ENCODE measurements at places on chromosomes 3 and 15.

DNA sequence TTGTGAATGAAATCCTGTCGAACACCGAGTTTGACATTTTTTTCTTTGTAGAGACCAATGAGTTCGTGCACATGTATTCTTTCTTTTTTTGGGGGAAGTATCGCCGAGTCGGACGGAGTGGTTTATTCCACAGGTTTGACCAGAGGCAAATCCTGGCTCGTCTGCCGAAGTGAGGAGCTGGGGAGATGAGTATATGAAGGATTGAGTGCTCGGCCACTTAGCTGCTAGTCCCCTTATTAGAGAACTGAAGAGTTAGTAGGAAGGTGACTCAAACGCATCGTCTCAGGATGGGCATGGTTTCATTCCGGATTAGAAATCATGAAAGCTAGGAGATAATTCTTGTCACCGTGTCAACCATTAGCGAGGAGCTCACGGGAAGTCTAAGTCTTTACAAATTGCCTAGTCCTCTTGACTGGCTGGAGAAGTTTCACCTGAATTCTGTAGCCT, 154.7 kb upstream of the GOLIM4 start:
- peak; percentile 54 for DNase-seq

DNA sequence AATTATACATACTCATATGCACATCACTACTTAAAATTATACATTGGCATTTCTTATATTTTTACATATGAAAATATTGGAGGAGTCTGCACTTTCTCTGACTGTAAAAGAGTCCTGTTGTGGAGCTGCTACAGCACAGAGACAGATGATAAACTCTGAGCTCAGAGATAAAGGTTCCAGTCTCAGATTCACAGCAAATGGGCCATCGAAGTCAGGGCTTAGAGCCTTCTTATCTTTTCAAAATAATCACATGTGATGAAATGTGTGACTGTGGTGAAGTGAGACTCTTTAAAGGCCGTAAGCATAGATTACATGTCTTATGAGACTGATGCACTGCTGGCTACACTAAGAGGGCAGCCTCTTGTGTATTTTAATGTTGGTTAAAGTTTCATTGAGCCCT, 187.5 kb upstream of the SYNPR start:
- no peak for DNase-seq

GRCh38 chr3:130621824-130622223, 104.8 kb downstream of the COL6A6 start:
- no peak for DNase-seq

- no peak for DNase-seq
These were observed 58.3 kb upstream of the ARL6 start for GRCh38 chr3:97706226-97706625.

DNA sequence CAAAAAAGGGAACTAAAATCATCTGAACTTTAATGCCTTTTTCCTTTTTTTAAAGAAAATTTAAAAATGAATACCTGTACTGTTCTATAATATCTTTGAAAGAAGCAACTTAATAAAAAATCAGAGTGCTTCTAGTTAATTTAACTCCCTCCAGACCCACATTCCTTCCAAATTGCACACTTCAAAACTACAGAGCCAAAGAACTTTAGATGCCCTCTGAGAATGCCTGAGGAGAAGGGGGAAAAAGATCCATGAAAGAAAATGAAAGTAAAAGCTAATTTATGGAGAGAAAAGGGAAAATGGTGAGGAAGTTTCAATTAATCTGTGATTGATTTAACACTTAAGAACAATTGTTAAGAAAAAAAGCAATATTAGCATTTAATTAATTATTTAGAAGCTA, 1141.6 kb downstream of the IGSF11 start:
- DNase-seq = peak; percentile 23

DNA sequence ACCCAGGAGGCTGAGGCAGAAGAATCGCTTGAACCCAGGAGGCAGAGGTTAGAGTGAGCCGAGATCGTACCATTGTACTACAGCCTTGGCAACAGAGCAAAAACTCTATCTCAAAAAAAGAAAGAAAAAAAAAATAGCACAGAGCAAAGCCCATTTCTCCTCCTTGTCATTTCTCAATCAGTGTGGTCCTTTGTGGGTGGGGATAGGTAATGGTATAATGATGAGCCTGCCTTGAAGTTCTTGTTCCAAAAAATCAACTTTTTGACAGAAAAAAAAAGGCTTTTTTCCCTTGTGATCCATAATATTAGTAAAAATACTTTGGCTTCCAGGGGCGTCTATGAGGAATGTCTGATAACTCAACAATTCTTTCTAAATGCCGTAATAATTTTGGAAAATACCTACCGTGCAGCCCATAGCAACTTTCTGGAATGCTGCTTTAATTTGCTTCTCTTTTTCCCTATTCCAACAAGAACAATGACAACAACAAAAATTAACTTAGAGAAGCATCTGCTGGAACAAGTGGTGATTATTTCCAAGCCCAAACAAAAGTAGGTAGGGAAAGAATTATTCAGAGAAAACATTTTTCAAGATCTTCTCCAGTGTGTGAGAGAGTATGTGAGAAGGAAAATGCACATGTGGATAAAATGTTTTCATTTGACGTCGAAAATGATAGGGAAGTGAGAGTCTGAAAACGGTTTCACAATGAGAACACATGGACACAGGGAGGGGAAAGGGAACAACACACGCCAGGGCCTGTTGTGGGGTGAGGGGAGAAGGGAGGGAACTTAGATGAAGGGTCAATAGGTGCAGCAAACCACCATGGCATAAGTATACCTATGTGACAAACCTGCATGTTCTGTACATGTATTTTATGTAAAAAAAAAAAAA, 337.8 kb downstream of the RBMS3 start:
- no peak for DNase-seq

DNA sequence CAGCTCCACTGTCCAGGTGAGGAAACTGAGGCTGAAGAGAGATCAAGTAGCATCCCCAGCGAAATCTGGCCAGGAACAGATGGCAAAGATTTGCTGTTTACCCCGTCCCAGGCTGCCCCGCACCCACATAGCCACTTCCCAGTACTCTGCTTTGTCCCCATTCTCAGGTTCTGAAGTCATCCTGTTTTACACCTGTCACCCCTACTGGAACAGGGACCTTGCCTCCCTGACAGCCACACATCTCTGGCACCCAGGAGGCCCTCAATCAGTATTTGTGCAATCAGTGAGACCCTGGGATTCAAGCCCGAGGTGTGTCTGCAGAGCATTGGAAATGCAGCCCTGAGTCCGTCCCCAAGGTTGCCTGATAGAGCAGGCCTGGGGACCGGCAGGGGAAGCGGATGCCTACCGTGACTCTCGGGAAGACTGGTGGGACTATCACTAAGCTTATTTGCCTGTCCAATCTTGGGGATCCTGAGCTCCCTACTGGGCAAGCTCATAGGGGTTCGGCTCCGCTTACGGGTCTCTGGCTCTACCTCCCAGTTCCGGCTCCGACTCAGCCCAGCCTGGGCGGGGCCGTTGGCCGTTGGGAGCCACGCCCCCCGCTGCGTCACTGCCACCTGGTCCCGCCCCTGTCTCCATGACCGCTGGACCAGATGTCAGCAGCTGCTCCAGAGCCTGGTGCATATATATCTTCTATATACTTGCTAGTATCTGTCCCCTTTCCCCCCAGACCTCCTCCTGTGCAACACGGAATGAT, 17.5 kb upstream of the FANCD2 start:
- DNase-seq = no peak

DNA sequence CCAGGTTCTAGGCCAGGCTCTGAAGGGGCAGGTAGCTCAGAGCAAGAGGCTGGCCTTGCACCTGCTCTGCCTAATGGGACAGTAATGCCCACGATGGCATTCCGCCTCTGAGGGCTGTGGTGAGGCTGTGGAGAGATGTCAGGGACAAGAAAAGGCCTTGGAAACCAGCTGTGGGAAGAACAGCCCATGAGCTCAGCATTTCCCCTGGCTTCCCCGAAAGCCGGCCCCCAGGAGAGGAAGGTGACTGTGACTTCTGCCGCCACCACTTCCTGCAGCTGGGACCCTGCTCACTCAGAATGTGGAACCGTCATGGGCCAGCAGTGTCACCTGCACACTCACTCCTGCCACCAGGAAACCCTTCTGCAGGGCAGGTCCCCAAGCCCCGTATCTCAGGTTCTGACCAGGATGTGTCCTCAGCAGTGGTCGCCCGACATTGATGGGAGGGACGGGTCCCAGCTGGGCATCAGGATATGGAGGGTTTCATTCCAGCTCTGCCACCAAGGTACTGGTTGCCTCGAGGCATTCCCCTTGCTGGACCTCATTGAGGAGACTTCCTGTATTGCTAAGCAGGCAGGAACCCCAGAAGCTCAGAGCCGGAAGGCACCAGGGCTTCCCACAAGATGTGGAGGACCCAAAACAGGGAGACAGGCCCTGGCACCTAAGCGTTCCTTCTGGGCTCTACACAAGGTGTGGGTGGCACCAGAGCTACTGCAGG, 30.7 kb downstream of the SEMA7A start:
- no peak for DNase-seq

DNA sequence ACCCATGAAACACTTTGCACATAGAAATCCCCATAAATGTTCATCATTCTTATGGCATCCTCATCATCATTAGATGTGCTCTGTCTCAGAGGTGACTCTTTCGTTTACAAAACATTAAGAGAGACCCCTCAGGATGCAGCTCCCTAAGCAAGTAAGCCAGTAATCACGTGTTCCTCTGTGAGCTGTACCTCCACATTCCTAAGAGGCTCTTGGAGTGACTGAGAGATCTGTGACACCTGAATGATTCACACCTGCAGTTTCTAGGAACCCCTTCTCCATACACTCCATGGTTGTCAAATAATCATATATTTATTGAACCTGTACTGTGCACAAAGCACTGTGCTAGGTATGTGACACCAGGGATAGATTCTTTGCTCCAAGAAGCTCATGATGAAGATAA, 602.4 kb downstream of the UNC13C start:
- no peak for DNase-seq

DNA sequence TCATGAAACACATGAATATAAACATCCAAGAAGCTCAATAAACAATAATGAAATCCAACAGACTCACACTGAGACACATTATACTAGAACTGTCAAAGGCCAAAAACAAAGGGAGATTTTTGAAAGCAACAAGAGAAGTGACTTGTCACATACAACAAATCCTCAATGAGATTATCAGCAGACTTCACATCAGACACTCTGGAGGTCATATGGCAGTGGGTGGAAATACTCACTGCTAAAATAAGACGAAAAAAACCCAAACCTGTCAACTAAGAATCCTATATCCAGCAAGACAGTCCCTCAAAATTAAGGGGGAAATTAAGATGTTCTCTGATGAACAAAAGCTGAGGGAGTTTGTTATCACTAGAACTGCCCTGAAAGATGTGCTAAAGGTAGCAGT, 125.4 kb upstream of the MELTF start:
- DNase-seq = no peak

- no peak for DNase-seq
These were observed 80.7 kb downstream of the FSIP1 start for GRCh38 chr15:39701988-39702387.

GRCh38 chr3:185623939-185624665, 38.0 kb downstream of the SENP2 start:
- no peak for DNase-seq

- DNase-seq = no peak
These were observed 21.4 kb downstream of the TF start for GRCh38 chr3:133767607-133768006.

GRCh38 chr3:132616780-132617179, 19.7 kb downstream of the ACKR4 start:
- DNase-seq = no peak

- no peak for DNase-seq
These were observed 34.3 kb downstream of the STT3B start for GRCh38 chr3:31567036-31567435.

GRCh38 chr3:99570061-99570460, 68.3 kb upstream of the COL8A1 start:
- DNase-seq = no peak

- DNase-seq = no peak
These were observed 66.3 kb downstream of the MEGF11 start for GRCh38 chr15:66187271-66187670.

- no peak for DNase-seq
These were observed 97.5 kb downstream of the RFTN1 start for GRCh38 chr3:16415911-16416476.

- DNase-seq = no peak
These were observed 33.6 kb downstream of the BTD start for GRCh38 chr3:15635121-15635661.

DNA sequence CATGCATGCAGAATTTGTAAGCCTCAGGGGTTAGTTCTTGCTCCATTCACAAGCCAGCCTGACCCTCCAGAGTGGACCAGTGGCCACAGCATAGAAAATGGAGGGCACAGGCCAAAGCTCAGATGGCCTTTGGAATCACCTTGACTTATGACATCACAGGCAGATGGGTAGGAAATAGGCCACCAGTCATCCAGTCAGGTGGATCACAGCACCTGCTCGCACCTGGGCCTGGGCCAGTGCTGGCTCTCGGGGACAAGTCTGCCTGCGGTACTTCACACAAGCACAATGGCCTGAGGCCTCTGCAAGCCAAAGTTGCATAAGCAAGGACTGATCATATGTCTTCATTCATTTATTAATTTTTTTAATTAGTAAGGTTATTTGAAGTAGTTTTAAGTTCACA, 39.3 kb downstream of the PPCDC start:
- no peak for DNase-seq

DNA sequence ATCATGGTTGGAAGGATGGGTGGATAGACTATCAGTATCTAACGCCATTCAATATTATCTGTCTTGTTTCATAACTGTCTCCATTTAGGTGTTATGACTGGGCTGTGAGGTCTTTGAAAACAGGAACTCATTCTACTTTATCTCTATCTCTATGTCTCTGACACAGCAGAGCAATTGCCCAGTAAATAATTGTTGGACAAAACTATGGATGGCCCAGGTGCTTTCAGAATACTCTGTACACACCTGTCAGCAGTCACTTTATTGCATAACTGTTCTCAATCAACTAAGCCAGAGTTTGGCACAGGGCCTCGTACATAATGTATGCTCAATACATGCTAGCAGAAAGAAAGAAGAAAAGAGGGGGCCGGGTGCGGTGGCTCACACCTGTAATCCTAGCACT, 210.3 kb downstream of the OPA1 start:
- DNase-seq = no peak

DNA sequence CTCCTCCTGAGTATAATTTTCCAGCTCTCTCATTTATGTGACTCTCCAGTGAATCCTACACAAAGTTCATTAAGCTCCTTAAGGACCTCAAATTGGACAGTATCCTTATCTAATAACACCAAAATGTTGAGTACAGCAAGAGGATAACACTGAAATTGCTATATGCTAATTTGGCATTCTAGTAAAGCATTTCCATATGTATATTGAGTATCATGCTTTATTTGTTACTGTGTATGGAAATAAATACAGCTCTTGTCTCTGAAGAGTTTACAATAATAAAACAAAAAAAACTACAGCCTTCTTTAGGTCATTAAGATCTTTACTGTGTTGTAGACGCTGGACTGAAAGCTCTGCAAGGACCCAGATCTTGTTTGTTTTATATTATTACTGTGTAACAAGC, 1341.3 kb downstream of the ROBO1 start:
- DNase-seq = peak; percentile 12

GRCh38 chr15:57367556-57367955, 8.7 kb upstream of the CGNL1 start:
- DNase-seq = peak; percentile 17

DNA sequence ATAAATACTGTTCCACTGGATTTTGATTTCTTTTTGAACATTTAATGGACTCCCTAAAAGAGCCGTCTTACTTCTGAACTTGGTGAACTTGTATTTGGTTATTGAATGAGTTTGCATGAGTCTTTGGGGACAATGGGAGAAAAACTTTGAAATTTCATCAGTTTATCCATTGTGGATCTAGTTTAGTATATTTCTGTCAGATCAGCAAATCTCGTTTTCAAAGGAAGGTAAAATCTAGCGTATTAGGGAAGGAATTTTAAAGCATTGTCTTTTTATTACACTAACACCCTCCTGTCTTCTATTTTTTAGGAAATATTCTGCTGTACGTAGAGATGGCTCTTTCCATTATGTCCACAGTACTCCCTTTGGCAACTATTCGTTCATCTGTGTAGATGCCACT, 12.8 kb downstream of the TMEM62 start:
- DNase-seq = no peak

Data from spinal cord (tissue), 10 donors.